ENCODE measurements at places on chromosomes 16 and 17.

GRCh38 chr16:27771201-27771910 lies 221.4 kb downstream of the KATNIP start:
- no peak overlapping the region for H3K4me3 ChIP-seq
- H3K27me3 ChIP-seq, result no peaks in the 10 kb centered on the region
- peaks cover 6% of the 10 kb centered on the region for H3K36me3 ChIP-seq
- DNase-seq, result no peak

DNA sequence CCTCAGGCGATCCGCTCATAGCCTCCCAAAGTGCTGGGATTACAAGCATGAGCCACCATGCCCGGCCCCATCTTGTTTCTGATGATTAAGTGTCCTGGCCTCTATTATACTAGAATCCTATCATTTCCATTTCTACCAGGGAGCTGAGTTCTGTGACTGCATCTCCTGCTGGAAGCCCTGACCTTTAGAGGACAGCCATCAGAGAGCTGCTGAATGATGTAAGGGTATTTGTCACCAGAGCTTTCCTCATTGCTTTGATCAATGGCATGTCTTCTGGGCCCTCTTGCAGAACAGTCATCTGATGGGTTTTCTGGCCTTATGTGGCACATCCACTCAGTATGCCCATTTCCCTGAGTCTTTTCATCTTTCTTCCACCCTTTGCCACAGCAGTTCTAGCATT lies 39.9 kb downstream of the PSMD12 start:
- no peaks in the 10 kb centered on the region for H3K27me3 ChIP-seq
- no peak for DNase-seq
- H3K27ac ChIP-seq, result no peak overlapping the region

- peaks cover 12% of the 10 kb centered on the region for H3K4me1 ChIP-seq
- H3K36me3 ChIP-seq, result peaks cover 2% of the 10 kb centered on the region
- no peak for DNase-seq
Measured at GRCh38 chr16:50839920-50840729, 98.2 kb downstream of the CYLD start.

DNA sequence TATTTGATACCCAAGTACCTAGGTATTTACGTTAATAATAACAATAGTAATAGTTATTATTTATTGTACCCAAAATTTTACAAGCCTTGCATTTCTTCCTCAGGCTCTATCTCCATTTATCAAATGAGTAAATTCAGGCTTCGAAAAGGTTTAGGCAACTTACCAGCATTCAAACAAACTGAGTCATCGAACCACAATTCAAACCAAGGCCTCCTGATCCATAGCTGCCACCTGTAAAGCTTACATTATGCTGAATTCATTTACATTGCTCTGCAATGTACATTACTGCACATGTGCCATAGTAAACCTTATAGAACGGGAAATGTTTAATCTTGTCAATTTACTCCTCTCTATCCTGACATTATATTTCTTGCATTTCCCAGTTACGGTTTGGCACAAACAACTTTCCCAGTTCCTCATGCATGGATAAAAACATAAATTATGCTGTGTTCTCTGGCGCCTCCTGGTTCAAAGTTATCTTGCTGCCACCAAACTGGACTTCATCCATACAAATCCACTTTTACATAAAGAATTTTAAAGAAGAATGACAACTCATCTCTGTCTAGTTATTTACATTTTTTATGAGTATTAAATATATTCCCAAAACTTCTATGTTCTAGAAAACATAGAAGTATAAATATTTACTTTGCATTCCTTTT lies 360.6 kb upstream of the SOX9 start:
- no peaks in the 10 kb centered on the region for H3K27me3 ChIP-seq
- no peak for DNase-seq
- no peaks in the 10 kb centered on the region for H3K36me3 ChIP-seq

- no peaks in the 10 kb centered on the region for H3K27me3 ChIP-seq
- no peak for DNase-seq
- no peaks in the 10 kb centered on the region for H3K4me1 ChIP-seq
- no peak overlapping the region for H3K27ac ChIP-seq
Measured at GRCh38 chr16:83728492-83728891, 79.3 kb upstream of the HSBP1 start.

- H3K4me1 ChIP-seq, result peaks cover 2% of the 10 kb centered on the region
- no peak overlapping the region for H3K27ac ChIP-seq
- H3K4me3 ChIP-seq, result no peak overlapping the region
- no peaks in the 10 kb centered on the region for H3K27me3 ChIP-seq
Measured at GRCh38 chr17:63095459-63095858, 129.4 kb downstream of the TANC2 start.

DNA sequence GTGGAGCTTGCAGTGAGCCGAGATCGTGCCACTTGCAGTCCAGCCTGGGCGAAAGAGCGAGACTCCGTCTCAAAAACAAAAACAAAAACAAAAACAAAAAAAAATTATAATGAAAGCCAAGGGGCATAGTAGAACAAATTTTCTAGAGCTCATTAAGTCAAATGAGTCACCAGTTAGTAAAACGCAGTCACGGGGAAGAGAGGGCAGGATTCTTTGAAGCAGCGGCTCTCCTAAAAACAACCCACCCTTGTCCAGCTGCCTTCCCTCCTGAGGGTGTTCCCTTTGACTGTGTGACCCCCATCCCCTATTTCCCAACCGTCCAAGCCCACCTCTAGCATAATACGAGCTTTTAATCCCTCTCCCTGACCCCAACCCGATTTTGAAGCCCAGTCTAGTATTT lies 44.1 kb upstream of the STH start:
- peaks cover 24% of the 10 kb centered on the region for H3K27me3 ChIP-seq
- H3K4me1 ChIP-seq, result no peaks in the 10 kb centered on the region
- H3K27ac ChIP-seq, result no peak overlapping the region
- H3K4me3 ChIP-seq, result no peak overlapping the region

DNA sequence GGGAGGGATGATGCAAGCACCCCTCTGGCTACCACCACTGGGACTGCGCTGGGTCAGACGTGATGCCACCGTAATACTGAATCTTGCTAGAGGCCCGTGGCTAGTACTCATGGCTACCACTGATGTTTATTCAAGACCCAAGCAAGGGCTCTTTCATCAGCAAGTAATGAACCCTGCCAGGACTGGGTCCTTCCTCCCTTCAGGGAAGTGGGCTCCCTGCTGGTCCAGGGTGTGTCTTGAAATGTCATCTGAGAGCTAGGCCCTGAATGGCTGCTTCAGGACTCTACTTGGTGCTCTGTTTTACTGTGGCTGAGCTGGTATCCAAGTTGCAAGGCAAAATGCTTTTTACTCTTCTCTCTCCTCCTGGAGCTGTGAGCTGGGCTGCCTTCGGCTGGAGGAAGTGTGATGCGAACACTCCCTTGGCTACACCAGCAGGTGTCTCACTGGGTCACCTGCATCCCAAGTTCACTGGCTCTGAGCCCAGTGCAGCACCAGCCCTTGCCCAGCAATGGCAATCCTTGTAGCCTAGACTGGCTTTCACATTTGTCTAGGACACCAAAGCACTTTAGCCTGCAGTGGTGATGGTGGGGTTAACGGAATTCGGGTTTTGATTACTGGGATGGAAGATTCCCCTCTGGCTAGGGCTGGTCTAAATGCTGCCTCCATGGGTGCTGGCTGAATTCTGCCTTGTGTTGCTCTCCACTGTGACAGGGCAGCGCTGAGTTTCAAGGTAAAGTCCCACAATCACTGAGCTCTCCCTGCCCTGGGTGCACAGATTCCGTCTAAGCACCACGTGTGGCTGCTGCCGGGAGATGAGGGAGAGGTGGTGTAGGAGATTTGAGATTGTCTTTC lies 98.6 kb downstream of the USP22 start:
- no peak for DNase-seq
- H3K4me3 ChIP-seq, result no peak overlapping the region
- peaks cover 37% of the 10 kb centered on the region for H3K27me3 ChIP-seq

DNA sequence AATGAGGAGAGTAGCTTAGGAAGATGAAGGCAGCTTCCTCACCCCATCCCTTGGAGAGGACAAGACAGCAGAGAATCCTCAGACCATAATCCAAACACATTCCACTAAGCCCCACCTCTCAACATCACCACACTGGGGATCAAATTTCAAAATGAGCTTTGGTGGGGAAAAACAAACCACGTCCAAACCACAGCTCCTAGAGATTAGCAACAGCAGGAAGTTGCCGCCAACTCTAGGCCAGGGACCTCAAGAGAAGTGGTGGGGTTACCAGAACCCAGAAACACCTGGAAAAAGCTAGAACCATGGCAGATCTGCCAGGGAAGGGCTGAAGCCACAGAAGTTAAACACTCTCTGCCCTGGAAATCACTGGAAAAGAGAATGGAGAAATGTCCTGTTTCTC lies 571.6 kb downstream of the HS3ST4 start:
- no peaks in the 10 kb centered on the region for H3K27me3 ChIP-seq
- no peak overlapping the region for H3K27ac ChIP-seq
- H3K36me3 ChIP-seq, result no peaks in the 10 kb centered on the region
- DNase-seq, result no peak
- no peak overlapping the region for H3K4me3 ChIP-seq
- no peaks in the 10 kb centered on the region for H3K4me1 ChIP-seq

GRCh38 chr17:76178124-76178523 lies 37.1 kb upstream of the FOXJ1 start:
- H3K4me1 ChIP-seq, result peaks cover 25% of the 10 kb centered on the region
- no peak for DNase-seq
- no peaks in the 10 kb centered on the region for H3K27me3 ChIP-seq
- peak overlapping the region; percentile 88 for H3K27ac ChIP-seq
- no peak overlapping the region for H3K4me3 ChIP-seq

GRCh38 chr16:19636436-19637267 lies 81.1 kb downstream of the VPS35L start:
- H3K4me1 ChIP-seq, result peaks cover 13% of the 10 kb centered on the region
- peaks cover 14% of the 10 kb centered on the region for H3K36me3 ChIP-seq
- H3K27me3 ChIP-seq, result no peaks in the 10 kb centered on the region
- no peak overlapping the region for H3K4me3 ChIP-seq

GRCh38 chr17:2459917-2460271 lies 51.8 kb downstream of the METTL16 start:
- no peak overlapping the region for H3K27ac ChIP-seq
- H3K36me3 ChIP-seq, result peaks cover 3% of the 10 kb centered on the region
- no peak overlapping the region for H3K4me3 ChIP-seq
- peaks cover 3% of the 10 kb centered on the region for H3K4me1 ChIP-seq
- no peaks in the 10 kb centered on the region for H3K27me3 ChIP-seq
- DNase-seq, result no peak

DNA sequence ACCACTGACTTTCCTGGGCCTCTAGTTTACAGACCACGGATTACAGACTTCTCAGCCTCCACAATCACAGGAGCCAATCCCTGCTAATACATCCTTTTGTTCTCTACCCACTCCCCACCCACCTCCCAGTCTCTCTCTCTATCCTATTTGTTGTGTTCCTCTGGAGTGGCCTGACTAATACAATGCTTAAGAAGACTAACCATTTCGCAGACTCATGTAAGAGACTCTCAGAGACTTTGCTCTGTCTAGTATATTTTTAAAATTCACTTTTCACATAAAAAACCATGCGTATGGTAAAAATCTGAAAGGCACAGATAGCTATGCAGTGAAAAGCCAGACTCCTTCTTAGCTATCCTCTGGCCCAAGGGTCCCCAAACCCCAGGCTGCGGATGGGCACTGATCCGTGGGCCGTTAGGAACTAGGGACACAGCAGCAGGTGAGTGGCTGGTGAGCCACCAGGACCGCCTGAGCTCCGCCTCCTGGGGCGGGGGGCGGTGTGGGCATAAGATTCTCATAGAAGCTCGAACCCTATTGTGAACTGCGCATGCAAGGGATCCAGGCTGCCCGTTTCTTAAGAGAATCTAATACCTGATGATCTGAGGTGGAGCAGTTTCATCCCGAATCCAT lies 7.6 kb downstream of the PIK3R6 start:
- H3K36me3 ChIP-seq, result no peaks in the 10 kb centered on the region
- no peak overlapping the region for H3K4me3 ChIP-seq
- no peak overlapping the region for H3K27ac ChIP-seq
- H3K4me1 ChIP-seq, result peaks cover 10% of the 10 kb centered on the region
- H3K27me3 ChIP-seq, result no peaks in the 10 kb centered on the region

GRCh38 chr16:12291989-12292759 lies 315.6 kb downstream of the SNX29 start:
- H3K36me3 ChIP-seq, result peaks cover 4% of the 10 kb centered on the region
- no peaks in the 10 kb centered on the region for H3K27me3 ChIP-seq
- no peak overlapping the region for H3K4me3 ChIP-seq
- H3K27ac ChIP-seq, result no peak overlapping the region
- H3K4me1 ChIP-seq, result peaks cover 3% of the 10 kb centered on the region
- no peak for DNase-seq

GRCh38 chr16:23964136-23964535 lies 128.4 kb downstream of the PRKCB start:
- no peak for DNase-seq
- no peaks in the 10 kb centered on the region for H3K27me3 ChIP-seq
- H3K27ac ChIP-seq, result no peak overlapping the region
- H3K4me1 ChIP-seq, result peaks cover 45% of the 10 kb centered on the region
- H3K4me3 ChIP-seq, result no peak overlapping the region

DNA sequence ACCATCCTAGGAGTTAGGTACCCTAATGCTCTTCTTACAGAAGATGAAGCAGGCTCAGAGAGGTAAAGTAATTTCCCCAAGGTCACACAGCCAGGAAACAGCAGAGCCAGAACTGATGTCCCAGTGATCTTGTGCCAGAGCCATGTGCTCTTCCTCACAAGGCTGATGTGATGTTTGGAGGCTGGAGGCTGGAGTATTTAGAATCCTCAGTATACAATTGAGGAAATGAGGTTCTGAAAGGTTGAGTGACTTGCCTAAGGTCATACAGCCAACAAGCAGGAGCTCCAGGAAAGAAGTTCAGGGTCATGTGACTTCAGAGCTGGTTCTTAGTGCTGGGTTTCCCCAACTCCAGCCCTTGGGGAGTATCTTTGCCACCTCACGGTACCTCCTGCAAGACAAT lies 18.5 kb downstream of the ITPRIPL2 start:
- H3K27ac ChIP-seq, result no peak overlapping the region
- peaks cover 4% of the 10 kb centered on the region for H3K27me3 ChIP-seq
- H3K4me3 ChIP-seq, result no peak overlapping the region
- no peak for DNase-seq

GRCh38 chr17:27362909-27363308 lies 69.0 kb downstream of the WSB1 start:
- H3K27me3 ChIP-seq, result no peaks in the 10 kb centered on the region
- peaks cover 7% of the 10 kb centered on the region for H3K4me1 ChIP-seq
- H3K36me3 ChIP-seq, result no peaks in the 10 kb centered on the region
- H3K27ac ChIP-seq, result no peak overlapping the region
- H3K4me3 ChIP-seq, result no peak overlapping the region

DNA sequence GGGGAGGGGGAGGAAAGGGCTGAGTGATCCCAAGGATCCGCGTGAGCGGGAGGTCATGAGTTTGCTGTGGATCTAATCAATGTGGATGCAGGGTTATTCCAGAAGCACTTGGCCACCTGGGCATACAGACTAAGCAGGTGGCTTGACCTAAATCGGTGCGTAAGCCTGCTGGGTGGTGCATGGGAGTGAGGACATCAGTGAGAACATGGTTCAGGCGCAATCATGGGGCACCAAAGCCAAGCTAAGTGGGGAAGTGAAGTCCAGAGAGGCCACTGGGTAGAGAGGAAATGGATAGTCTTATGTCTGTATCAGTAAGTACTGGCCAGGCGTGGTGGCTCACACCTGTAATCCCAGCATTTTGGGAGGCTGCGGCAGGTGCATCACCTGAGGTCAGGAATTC lies 18.9 kb upstream of the MFSD6L start:
- H3K27me3 ChIP-seq, result peaks cover 18% of the 10 kb centered on the region
- H3K27ac ChIP-seq, result no peak overlapping the region
- H3K4me1 ChIP-seq, result no peaks in the 10 kb centered on the region
- no peak overlapping the region for H3K4me3 ChIP-seq
- peaks cover 4% of the 10 kb centered on the region for H3K36me3 ChIP-seq
